ENCODE measurements at places on chromosomes 3 and 15.

- DNase-seq: no peak
These were observed 217.2 kb upstream of the CGNL1 start for GRCh38 chr15:57158997-57159668.

DNA sequence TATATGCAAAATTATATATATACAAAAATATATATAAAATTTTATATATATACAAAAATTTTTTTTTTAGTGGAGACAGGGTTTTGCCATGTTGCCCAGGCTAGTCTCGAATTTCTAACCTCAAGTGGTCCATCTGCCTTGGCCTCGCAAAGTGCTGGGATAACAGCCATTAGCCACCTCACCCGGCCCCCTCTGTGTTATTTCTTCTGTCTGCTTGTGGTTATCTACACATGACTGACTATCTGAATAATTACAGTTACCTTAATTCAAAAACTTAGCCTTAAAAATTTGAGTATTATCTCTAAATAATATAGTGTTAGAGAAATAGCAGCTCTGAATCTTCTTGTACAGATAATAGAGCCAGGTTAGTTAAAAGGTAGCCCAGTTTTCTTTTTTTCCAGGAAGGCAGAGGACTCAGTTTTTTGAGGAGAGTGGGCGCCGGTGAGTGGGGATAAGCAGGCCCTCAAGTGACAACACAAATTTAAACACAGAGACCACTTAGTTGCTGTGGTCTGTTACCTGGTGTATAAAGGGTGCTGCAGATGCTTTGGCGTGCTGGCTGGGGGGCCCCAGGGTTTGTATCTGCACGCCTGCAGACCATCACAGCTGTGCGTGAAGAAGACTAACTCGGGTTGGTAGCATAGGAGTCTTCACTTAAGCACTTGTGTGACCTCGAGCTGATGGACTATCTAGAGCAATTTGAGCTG is 83.7 kb downstream of the TRAK1 start:
- no peak for DNase-seq

GRCh38 chr3:18249126-18249525 is 176.0 kb downstream of the SATB1 start:
- no peak for DNase-seq

- no peak for DNase-seq
These were observed 43.3 kb downstream of the ZNF609 start for GRCh38 chr15:64503640-64504039.

- DNase-seq: no peak
These were observed 74.8 kb downstream of the TMEM39A start for GRCh38 chr3:119388577-119388976.

DNA sequence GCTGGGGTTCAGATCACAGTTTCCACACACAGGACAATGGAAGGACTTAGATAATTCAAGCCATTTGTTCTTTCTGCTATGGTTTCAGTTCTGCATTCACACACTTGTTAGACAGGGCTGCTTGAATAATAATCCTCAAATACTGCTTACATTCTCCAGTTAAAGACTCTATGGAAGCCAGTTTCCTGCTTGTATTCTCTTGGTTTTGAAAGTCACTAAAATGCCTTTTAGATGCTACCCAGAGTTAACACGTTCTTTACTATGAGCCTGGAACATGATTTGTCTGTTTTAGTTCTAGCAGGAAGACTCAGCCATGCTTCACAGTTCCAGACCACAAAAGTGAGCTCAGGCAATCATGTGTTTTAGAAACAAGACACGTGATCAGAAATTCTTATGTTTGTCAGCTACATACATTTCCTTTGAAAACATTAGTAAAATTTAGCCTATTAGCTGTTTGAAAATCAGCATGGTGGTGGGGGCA is 152.4 kb downstream of the LEKR1 start:
- DNase-seq: no peak

DNA sequence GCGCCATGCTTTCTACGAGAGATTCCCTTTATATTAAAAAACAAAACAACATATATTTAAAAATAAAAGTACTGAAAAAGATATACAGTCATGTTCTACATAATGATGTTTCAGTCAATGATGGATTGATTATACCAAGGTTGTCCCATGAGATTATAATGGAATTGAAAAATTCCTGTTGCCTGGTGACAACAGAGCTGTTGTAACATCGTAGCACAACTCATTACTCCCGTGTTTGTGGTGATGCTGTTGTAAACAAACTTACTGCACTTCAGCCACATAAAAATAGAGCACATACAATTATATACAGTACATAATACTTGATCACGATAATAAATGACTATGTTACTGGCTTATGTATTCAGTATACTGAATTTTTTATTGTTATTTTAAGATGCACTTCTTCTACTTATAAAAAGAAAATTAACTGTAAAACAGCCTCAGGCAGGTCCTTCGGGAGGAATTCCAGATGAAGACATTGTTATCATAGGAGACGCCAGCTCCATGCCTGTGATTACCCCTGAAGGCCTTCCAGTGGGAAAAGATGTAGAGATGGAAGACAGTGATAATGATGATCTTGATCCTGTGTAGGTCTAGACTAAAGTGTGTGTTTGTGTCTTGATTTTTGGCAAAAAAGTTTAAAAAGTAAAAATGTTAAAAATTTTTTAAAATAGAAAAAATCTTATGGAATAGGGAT is 11.7 kb downstream of the CCR1 start:
- no peak for DNase-seq

GRCh38 chr15:45904019-45904418 is 269.2 kb downstream of the SQOR start:
- no peak for DNase-seq

- DNase-seq: no peak
These were observed 38.2 kb upstream of the UBE2E1 start for GRCh38 chr3:23767546-23767945.

- peak; percentile 28 for DNase-seq
These were observed 190.9 kb downstream of the RPLP1 start for GRCh38 chr15:69643476-69643875.

DNA sequence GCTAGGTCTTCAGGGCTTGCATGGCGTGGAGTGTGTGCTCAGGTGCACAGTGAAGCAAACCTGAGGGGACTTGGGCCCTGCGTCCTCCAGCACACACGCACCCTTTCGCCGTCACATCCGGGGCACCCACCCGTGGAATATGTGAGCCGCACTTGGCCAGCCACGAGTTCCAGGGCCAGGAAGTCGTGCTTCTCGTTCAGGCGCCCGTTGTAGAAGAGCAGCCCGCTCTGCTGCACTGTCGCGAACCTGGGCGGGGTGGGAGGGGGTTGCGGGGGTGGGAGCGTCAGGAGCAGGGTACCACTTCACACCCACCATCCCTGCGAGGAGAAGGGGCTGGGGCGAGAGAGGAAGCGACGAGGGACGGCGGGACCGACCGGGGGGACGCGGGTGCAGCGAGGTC is 7.1 kb downstream of the CELSR3 start:
- DNase-seq: no peak

DNA sequence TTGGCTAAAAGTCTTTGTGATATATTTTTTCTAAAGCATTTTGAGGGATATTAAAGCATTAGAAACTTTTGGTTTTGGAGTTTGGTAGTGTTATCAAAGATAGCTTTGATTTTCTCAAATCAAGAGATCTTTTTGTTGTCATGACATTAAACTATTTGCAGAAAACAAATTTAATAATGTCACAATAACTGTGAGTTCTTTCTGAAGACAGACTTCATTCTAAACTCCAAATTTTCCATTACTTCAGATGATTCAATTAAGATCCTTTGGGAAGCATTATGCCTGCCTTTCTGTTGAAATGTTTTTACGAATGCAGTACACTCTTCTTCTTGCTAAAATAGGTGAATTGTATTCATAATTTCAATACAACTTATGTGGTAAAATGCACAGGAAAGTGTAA is 145.4 kb downstream of the ALCAM start:
- DNase-seq: no peak

DNA sequence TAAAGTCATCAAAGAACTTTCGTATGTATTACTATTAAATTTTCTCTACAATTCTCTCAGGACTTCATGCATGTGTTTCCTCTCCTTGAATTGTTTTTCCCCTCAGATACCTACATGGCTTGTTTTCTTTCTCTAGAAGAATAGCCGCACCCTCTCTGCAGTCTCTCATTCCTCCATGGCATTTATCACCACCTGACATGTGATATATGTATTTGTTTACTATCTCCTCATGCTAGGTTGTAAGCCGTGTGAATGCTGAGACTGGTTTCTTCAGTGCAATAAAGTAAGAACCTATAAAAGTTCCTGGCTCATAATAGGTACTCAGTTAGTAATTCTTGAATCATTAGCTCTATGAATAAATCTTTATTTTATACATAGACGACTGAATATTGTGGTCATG is 149.2 kb downstream of the CNTN4 start:
- no peak for DNase-seq

GRCh38 chr3:64895106-64895990 is 207.5 kb upstream of the ADAMTS9 start:
- DNase-seq: no peak

GRCh38 chr3:139421040-139421439 is 31.6 kb upstream of the COPB2 start:
- DNase-seq: no peak

DNA sequence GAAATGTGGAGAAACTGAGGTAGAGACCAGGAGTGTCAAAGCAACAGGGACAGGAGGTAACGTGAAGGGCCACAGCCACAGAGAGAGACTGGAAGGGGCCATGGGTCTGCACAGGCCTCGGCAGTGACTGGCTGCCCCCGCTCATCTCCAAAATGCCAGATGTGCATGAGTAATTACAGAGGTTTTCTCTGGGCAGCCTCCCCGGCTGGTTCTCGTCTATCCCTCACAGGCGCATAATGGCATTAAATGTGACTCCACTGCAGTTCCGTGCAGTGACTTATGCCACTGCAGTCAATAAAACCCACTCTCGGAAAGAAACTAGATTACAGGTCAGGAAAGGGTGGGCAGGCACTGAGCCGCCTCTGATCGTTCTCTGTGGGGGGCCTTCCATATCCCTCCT is 74.7 kb downstream of the WDR76 start:
- DNase-seq: no peak

GRCh38 chr3:113035387-113035982 is 44.7 kb downstream of the GTPBP8 start:
- DNase-seq: no peak

DNA sequence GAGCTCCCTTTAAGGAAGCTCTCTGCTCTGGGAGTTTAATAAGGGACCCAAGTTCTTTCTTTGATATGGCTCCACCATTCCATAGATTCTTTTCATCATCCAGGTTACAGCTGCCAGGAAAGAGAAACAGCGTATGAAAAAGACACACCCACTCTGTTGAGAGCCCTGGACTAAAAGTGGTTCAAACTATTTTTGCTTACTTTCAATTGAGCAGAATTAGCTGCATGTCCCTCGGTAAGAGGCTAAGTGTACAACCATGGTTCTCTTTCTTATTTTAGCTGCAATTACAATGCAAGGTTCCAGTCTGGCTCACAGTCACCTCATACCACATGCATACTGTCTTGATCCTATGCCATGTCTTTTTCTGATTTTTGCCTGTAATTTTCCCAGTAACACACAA is 1288.3 kb downstream of the NSUN3 start:
- no peak for DNase-seq

- no peak for DNase-seq
These were observed 5.3 kb upstream of the NSMCE3 start for GRCh38 chr15:29274946-29275345.

- no peak for DNase-seq
These were observed 81.5 kb downstream of the GAP43 start for GRCh38 chr3:115704661-115705338.

GRCh38 chr15:63057468-63058345 is 15.2 kb downstream of the TPM1 start:
- no peak for DNase-seq

DNA sequence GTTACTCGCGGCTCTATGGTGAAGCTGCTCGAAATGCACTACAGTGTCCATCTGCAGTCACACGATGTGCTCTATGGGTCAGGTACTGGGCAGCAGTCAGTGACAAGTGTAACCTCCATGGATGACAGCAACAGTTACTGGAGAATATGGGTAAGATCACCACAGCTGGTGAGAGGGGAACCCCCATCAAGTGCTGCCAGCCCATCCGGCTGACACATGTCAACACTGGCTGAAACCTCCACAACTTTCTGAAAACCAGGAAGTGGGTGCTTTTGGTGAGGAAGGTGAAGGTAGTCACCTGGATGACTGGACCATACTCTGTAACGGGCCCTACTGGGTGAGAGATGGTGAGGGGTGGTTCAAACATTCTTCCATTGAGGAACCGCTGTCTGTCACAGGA is 87.4 kb upstream of the C15orf39 start:
- no peak for DNase-seq

DNA sequence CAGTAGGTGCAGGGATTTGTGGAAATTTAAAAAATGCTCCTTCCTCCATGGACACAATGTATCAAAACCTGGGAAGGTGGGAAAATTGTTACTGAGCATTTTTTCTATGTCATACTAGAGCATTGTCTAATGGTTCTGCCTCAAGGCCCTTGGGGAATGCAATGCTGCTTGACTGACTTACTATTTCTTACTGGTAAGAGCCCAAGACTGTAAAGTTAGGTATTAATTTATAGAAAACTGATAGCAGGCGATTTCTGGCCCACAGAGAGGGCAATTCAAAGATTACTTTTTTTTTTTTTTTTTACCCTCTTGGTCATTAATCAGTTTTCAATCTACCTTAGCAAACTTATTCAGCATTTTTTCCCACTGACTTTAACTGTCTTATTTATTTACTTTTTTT is 38.5 kb upstream of the MRPL3 start:
- DNase-seq: no peak

DNA sequence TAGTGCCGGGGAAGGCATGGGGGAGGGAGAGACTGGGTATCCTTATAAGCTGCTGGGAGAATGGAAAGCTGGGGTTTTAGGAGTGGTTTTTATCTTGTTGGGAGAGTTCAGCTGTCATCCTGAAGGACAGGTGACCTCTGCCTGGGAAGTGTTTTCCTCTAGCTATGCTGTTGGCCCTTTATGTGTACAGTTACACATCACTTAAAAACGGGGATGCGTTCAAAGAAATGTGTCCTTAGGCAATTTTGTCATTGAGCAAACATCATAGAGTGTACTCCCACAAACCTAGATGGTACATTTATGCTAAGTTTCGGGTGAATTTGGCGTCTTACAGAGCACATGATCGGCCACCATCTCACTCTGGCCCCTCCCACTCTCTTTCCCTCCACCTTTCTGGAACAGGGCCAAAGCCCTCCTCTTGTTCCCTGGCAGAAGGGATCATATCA is 164.3 kb upstream of the NUDT16 start:
- DNase-seq: no peak

GRCh38 chr3:188339410-188340295 is 185.7 kb downstream of the LPP start:
- DNase-seq: no peak

DNA sequence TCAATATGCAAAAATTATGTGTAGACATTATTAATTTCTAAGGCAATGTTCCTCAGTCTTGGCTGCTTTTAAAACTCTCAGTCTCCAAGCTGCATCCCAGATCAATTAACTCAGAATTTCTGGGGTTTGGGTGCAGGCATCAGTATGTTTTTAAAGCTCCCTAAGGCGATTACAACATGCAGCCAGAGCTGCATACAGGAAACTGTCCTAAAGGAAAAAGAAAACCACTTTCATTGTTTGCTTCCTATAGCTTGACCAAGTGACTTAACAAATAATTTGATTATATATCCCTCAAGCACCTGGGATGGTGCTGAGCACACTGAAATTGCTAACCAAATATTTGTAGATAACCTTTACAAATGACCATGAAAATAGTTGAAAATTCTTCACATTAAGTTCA is 194.7 kb downstream of the DTWD1 start:
- no peak for DNase-seq

- DNase-seq: no peak
These were observed 58.7 kb downstream of the CD200 start for GRCh38 chr3:112391648-112392047.

All from vagina (tissue), 2 donors.